Stimulated activated CD4-positive, alpha-beta T cell treated with anti-CD3 and anti-CD28 coated beads, Interleukin-1b, Interleukin-23, amount 100 ng/mL, for 1 hour (primary cell): ENCODE measurements at places on chromosomes 16 and 17.

GRCh38 chr17:48543107-48543853, 1.6 kb downstream of the HOXB2 start:
- DNase-seq: peak; percentile 28

GRCh38 chr16:67953641-67954375, 9.9 kb upstream of the LCAT start:
- no peak for DNase-seq

DNA sequence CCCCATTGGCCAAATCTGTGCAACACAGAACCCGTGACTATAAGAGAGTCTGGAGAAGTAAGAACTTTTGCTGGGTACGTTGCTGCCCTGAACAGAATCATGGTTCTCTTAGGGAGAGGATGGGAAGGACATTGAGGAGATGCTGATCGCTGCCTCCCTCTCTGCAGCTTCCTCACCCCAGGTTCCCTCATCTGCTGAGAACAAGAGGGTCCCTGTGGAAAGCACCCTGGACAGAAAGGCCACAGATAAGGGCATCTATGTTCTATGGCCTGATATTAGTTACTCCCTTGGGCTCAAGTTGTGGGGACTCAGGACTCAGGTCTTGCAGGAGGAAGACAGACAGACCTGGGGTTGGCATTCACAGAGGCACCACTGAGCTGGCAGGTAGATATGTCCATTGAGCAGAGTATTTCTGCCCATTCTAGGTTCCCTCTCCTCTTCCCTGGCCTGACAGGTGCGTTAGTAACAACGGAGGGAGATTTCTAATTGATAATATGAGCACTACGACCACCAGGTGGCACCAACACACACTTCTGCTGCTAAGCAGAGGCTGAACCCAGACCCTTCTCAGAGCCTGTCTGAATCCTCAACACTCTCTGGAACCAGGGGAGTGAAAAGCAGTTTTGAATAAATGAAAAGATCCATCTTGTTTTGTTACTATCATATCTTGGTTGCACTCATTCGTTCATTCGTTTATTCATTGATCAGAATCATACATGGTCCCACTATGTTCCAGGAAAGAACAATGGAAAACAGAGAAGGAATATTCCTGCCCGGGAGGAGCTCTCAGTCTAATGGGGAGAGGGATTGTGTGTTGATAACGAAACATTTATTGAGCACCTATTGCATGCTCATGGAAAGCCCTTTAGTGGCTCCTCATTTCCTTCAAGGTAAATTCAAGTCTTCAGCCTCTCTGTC, 56.4 kb downstream of the SLC6A2 start:
- DNase-seq: peak; percentile 48

DNA sequence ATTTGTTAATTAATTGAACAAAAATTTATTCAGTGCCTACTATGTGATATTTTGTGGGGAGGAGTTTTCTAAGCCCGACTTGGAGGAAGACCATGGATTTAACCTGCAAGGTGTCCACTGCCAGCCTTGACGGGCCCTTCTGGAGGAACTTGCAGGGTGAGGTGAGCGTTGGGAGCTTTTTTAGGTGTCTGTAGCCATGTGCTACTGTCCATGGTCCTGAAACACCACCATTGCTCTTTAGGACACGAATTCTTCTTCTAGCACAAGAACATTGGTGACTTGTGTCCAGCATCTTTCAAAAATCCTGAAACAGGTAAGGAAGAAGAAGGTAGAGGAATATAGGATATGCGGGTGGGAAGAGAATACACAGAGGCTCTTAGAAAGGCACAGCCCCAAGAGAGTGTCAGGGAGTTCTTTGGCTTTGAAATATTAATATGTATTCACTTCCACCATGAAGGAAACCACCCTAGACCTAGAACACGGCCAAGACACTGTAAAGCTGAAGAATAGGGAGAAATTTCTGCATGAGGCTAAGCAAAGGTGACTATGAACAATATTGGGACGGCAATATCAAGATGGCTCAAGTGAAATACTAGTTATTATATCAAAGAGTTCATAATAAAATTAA, 27.9 kb upstream of the OR4D1 start:
- no peak for DNase-seq

- DNase-seq: no peak
These were observed 610 bp downstream of the VPS4A start for GRCh38 chr16:69311533-69312387.

- no peak for DNase-seq
These were observed 537.7 kb downstream of the MAF start for GRCh38 chr16:79062821-79063220.

- no peak for DNase-seq
These were observed 90.4 kb downstream of the MARF1 start for GRCh38 chr16:15552507-15552906.

GRCh38 chr16:76114681-76115080, 162.5 kb upstream of the CNTNAP4 start:
- no peak for DNase-seq

DNA sequence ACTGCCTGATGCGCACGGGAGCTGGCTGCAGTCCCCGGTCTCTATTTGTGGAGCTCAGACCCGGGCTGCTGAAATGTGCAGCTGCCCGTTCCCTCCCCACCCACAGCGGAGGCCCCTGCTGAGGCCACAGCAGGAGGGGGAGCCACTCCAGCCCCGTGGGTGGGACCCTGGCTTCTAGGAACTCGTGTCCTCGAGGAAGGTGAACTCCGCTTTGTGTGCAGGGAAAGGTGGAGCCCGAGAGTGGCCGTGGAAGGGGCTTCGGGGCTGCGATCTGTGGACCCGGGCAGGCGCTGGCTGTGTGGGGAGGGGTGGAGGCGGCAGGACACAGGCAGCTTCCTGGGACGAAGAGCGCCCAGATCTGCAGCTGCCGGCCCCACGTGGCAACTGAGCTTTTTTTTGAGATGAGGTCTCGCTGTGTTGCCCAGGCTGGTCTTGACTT, 2.9 kb downstream of the CCDC154 start:
- no peak for DNase-seq

GRCh38 chr17:80799538-80800480, 191.8 kb upstream of the CHMP6 start:
- DNase-seq: no peak

GRCh38 chr17:17762744-17763105, 74.1 kb downstream of the SREBF1 start:
- DNase-seq: no peak

DNA sequence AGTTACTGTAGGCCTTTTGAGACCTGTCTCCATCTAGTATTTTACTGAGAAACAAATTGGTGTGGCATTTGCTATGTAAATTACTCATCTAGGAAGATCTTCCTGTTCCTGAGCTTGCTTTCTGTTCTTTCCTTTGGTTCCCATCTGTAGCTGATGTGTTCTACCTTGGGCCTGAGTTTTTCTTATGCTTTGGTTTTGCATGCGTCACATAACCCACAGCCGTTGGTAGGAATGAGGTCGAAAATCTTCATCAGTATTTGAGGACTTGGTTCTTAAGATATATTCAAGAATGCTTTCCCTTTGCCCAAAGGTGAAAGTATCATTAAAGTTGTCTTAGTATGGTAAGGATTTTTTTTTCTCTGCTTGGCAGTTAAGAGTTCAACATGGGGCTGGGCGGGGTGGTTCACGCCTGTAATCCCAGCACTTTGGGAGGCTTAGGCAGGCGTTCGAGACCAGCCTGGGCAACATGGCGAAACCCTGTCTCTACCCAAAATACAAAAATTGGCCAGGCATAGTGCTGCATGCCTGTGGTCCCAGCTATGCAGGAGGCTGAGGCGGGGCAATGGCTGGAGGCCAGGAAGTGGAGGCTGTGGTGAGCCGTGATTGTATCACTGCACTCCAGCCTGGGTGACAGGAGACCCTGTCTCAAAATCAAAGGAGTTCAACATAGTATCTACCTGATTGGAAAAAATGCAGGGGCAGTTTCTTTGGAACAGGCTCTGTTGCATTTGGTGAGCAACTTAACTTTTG, 28.8 kb downstream of the IST1 start:
- no peak for DNase-seq

- no peak for DNase-seq
These were observed 23.0 kb downstream of the RARA start for GRCh38 chr17:40331743-40332641.

GRCh38 chr16:85588562-85589503, 24.3 kb upstream of the GSE1 start:
- no peak for DNase-seq

DNA sequence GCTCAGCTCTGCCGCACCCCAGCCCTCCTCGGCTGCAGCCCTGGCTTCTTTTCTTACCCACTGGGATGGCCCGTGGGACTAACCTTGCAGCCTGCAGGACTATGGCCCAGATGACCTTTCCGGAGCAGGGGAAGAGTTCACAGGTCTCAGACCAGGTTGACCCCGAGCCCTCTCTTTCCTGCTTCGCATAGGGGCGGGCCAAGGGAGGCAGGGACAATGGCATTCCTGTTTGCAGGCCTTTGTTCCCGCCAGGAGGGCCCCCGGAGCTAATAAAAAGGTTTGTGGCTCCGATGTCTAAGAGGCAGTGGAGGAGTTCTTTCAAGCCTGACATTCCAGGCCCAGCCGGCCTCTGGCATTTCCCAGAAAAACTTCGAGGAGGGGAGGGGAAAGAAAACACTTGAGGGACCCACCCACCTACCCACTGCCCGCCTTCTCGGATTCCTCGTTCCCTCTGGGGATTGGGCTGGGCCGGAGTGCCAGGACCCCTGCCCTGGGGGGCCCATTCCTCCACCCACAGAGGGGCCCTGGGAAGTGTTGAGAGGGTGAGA, 5.8 kb upstream of the SOCS3 start:
- no peak for DNase-seq

DNA sequence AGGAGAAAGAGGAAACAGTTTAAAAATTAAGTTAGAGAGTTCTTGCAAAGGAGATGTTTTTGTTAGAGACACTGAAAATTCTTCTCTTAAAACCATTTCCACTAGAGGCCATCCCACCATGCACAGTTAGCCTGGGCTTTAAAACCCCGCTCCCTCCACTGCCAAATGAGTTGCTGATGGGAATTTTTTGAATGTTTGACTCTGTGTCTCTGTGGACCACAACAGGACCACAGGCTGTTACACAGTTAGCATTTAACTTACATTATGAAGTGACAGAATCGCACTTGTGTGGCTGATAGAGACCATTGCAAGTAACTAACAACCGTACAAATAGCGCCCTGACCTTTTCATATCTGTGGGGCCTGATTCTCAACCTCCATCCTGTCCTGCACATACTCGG, 74.7 kb upstream of the TBX2 start:
- DNase-seq: no peak

DNA sequence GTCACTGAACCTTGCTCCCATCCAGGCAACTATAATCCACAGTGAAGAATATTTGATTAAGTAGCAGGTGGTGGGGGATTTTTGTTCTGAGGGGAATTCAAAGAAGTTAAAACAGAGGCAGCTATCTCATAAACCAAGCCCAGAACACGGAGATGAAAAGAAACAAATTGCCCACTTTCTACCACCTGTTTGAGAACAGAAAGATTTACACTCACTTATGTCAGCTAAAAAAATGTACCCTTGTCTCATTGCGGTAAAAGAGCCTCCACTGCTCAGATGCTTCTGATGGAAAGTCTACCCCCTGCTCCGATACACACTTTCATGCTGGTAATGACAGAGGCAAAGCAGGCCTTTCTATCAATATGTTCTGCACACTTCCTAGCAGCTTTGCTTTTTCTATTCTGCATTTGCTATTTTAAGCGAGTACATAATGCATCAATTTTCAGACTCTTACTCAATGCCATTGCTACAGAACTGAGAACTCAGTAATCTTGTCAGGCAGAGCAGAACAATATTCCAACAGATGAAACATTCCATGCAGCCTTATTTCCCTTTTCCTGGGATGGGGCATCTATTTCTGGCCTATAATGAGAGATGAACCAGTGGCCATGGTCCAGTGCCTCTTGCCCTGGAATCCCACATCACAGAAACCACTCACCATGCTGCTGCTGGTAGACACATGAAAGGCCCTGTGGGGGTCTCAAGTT, 29.0 kb downstream of the CDK5R1 start:
- no peak for DNase-seq

GRCh38 chr17:77838748-77839697, 119.5 kb upstream of the TNRC6C start:
- no peak for DNase-seq

DNA sequence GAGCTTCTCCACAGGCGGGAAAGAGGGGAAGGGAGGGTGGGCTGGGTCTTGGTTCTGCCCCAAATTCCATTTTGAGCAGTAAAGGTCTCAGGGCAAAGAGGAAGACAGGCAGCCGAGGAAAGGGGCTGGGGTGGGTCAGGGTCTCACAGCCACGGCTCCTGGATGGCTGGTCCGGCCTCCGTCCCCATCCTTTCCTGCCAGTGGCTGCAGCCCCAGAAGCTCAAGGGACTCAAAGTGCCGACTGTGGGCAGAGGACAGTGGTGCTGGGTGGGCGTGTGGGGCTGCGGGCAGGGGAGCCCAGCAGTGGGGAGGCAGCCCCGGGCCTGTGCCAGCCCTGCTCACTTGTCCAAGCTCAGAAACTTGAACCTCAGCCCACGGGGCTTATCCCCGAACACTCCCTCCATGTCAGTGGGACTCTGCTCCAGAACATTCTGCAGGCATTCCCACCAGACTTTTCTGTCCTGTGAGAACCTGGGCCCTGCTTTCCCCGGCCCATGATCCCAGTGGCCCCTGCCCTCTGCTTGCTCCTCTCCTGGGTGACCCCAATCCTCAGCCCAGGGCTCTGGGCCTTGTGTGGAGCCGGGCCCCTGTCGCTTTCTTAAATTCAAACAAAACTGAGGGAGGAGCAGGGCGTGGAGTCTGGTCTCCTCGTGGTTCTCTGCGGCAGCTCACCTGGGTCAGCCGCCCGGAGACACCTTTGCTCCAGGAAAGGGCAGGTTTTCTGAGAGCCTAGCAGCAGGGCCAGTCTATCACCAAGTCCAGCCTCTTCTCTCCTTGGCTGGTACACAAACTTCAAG, 117.8 kb upstream of the METRNL start:
- no peak for DNase-seq

GRCh38 chr16:13426269-13426668, 493.7 kb upstream of the ERCC4 start:
- no peak for DNase-seq

DNA sequence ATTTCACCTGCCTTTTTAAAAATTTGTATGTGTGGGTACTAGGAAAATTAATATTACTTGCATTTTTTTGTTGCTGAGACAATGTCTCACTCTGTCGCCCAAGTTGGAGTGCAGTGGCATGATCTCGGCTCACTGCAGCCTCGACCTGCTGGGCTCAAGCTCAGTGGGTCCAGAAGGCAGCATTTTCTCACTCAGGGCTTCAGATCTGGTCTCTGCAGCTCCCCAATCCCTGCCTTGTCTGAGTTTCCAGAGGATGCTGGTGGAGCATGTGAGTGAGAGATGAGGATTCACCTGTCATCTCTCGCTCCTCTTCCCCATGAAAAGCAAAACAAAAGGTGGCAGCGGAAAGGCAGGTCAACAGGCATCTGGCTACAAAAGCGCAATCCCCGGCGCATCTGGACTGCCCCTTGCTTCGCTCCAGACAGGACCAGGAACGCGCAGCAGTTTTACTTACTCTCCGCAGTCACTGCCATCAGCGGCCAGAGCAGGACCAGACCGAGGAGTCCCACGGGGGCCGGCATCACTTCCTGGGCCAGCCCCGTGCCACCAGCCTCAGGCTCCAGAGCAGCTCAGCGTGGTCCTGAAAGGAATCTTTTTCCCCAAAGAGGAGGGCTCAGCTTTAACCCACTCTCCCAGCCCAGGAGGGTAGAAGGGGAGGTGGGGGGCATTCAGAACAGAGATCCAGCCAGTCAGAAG, 59.9 kb downstream of the LITAF start:
- no peak for DNase-seq
